ENCODE measurements at places on chromosomes 1 and 21.

- peaks cover 4% of the 10 kb centered on the region for H3K4me1 ChIP-seq
- H3K4me3 ChIP-seq = no peak overlapping the region
- peaks cover 20% of the 10 kb centered on the region for H3K27me3 ChIP-seq
These were observed 25.9 kb upstream of the PLA2G2C start for GRCh38 chr1:20212085-20212684.

- no peaks in the 10 kb centered on the region for H3K36me3 ChIP-seq
- no peak overlapping the region for H3K27ac ChIP-seq
- H3K4me3 ChIP-seq = no peak overlapping the region
These were observed 292.8 kb upstream of the B3GALT2 start for GRCh38 chr1:193479187-193479586.

DNA sequence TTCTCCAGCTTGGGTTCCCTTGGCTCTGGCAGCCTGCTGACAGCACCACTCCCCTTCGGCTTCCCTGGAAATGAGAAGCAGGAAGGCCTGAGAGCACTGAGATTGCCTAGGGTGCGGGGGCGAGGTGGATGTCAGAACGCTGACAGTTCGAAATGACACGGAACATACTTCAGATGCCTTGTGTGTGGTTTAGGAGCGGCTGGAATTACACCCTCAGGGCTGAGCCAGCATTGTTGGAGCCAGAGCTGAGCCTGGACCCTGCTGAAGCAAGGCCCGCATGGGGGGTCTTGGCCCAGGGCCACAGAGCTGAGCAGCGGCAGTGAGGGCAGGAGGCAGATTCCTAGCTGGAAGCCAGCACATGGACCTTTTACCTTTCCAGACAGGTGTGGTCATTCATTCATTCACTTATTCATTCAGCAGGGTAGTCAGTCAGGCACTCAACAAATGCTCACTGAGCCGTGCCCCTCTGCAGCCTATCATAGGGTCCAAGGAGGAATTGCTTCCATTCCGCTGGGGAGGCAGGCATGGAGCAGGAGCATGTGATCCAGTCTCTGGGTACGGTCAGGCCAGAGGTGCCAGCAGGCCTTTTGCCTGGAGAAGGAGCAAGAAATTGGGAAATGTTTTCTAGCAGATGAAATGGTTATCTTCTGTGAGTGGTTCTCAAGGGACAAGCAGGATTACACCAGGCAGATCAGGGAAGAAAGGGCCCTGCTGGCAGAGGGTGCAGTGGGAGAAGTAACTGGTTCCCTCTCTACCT, 6.6 kb upstream of the FOXE3 start:
- peaks cover 27% of the 10 kb centered on the region for H3K27me3 ChIP-seq
- no peak for DNase-seq
- H3K27ac ChIP-seq = no peak overlapping the region
- H3K36me3 ChIP-seq = no peaks in the 10 kb centered on the region
- H3K4me1 ChIP-seq = no peaks in the 10 kb centered on the region

GRCh38 chr1:245752561-245752960, 597.8 kb downstream of the KIF26B start:
- no peaks in the 10 kb centered on the region for H3K27me3 ChIP-seq
- peaks cover 3% of the 10 kb centered on the region for H3K36me3 ChIP-seq
- H3K27ac ChIP-seq = no peak overlapping the region
- H3K4me1 ChIP-seq = no peaks in the 10 kb centered on the region
- DNase-seq = no peak

DNA sequence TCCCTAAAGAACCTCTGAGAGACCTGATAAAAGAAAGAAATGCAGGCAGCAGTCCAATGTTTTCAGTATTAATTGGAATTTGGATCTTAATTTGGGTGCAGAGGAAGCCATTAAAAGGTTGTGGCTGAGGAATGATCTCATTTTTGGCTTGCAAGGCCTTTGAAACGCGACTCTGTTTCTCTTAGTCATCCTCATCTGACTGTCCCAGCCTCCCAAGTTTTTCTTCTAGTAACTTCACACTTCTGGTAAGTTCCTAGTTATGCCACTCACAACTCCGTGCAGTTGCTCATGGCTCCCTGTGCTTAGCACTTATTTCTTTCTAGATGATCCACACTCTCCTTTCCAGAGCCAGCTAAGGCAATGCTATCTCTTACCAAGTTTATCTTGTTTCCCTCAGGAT, 147.4 kb upstream of the USP24 start:
- H3K36me3 ChIP-seq = no peaks in the 10 kb centered on the region
- H3K27me3 ChIP-seq = no peaks in the 10 kb centered on the region
- no peak overlapping the region for H3K4me3 ChIP-seq
- peak overlapping the region; percentile 83 for H3K27ac ChIP-seq
- peaks cover 19% of the 10 kb centered on the region for H3K4me1 ChIP-seq
- DNase-seq = no peak

DNA sequence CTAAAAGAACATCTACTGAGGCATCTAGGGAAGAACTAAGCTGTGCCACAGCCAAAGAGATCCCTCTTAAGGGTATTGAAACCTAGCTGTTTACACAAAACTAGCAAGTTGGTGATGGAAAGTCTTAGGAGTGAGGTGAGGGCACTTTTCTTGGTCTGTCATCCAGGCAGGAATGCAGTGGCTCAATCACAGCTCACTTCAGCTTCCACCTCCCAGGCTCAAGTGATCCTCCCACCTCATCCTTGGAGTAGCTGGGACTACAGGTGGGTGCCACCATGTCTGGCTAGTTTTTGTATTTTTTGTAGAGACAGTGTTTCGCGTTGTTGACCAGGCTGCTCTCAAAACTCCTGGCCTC, 2.4 kb downstream of the PLEKHO1 start:
- peak overlapping the region; percentile 91 for H3K4me3 ChIP-seq
- peaks cover 34% of the 10 kb centered on the region for H3K4me1 ChIP-seq
- no peaks in the 10 kb centered on the region for H3K27me3 ChIP-seq
- no peak for DNase-seq
- peak overlapping the region; percentile 89 for H3K27ac ChIP-seq

DNA sequence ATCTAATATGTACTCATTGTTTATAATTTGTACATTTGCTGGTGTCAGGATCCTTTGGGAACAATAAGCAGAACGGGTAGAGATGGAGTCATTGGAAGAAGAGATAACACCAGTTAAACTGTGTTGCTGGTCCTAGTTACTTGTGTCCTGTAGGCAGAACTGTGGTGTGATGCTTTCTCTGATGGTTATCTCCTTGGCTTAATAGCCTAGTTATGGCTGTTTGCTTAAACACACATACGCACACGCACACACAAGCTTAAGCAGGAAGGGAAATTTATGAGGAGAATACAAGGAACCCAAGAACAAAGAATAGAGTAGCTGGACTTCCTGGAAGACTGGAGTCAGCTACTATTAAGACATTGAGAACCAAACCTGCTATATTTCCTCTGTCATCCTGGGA, 5.7 kb upstream of the PKN2 start:
- H3K4me3 ChIP-seq = no peak overlapping the region
- no peak overlapping the region for H3K27ac ChIP-seq
- DNase-seq = no peak
- no peaks in the 10 kb centered on the region for H3K36me3 ChIP-seq

DNA sequence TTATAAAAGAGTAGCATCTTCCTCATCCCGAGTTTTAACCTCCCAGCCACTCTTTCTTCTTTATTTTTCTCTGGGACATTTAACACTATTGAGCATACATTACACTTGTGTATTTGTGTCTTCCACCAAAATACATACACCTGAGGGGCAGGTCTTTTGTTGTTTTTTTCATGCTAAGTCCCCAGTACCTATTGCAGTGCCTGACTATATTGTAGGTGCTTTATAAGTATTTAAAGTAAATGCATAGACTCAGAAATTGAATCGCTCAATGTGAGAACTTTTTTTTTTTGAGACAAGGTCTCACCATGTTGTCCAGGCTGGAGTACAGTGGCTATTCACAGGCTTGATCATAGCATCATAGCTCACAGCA, 7.8 kb upstream of the SEMA4A start:
- no peak overlapping the region for H3K27ac ChIP-seq
- H3K27me3 ChIP-seq = no peaks in the 10 kb centered on the region
- H3K36me3 ChIP-seq = no peaks in the 10 kb centered on the region
- DNase-seq = no peak
- H3K4me1 ChIP-seq = peaks cover 11% of the 10 kb centered on the region

- H3K36me3 ChIP-seq = no peaks in the 10 kb centered on the region
- H3K27ac ChIP-seq = no peak overlapping the region
- no peaks in the 10 kb centered on the region for H3K27me3 ChIP-seq
- DNase-seq = no peak
- peaks cover 3% of the 10 kb centered on the region for H3K4me1 ChIP-seq
These were observed 54.8 kb downstream of the SIPA1L2 start for GRCh38 chr1:232574889-232575762.

DNA sequence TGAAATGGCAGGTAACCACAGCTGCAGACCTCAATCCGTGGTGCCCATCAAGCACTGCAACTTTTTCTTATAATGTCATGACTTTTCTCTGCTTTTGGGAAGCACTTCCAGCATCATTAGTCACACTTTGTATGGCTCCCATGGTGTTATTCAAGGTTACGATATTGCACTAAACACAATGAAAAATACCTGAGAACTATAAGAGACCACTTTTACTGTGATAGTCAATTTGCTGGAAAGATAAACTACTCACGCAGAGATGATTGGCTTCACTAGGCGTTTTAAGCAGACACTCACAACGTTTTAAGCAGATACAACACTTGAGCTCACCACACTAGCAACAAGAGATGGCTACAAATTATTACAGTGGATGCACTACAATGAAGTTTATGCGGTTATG, 103.2 kb upstream of the CHRM3 start:
- H3K36me3 ChIP-seq = no peaks in the 10 kb centered on the region
- no peaks in the 10 kb centered on the region for H3K4me1 ChIP-seq
- no peak overlapping the region for H3K4me3 ChIP-seq
- no peak overlapping the region for H3K27ac ChIP-seq
- H3K27me3 ChIP-seq = no peaks in the 10 kb centered on the region

- peaks cover 85% of the 10 kb centered on the region for H3K36me3 ChIP-seq
- no peak for DNase-seq
- H3K4me3 ChIP-seq = no peak overlapping the region
- no peaks in the 10 kb centered on the region for H3K4me1 ChIP-seq
- no peak overlapping the region for H3K27ac ChIP-seq
- H3K27me3 ChIP-seq = no peaks in the 10 kb centered on the region
These were observed 92.3 kb downstream of the COQ8A start for GRCh38 chr1:227032396-227032795.

- H3K4me3 ChIP-seq = no peak overlapping the region
- H3K27me3 ChIP-seq = peaks cover 61% of the 10 kb centered on the region
These were observed 215.4 kb upstream of the ZC3H12A start for GRCh38 chr1:37259019-37259418.

DNA sequence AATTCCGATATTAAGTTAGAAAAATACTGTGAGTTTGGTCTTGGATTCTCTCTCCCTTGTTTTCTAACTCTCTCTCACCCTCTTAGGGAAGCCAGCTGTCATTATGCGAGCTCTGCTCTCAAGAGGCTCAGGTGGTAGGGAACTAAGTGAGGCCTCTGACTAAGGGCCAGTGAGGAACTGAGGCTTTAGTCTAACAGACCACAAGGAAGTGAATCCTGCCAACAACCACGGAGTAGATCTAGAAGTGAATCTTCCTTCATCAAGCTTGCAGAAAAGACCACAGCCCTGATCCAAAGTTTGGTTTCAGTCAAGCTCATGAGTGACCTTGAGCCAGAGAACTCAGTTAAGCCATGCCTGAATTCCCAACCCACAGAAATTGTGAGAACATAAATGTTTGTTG, 180.1 kb upstream of the PRMT6 start:
- H3K27me3 ChIP-seq = no peaks in the 10 kb centered on the region
- no peaks in the 10 kb centered on the region for H3K4me1 ChIP-seq
- no peak overlapping the region for H3K4me3 ChIP-seq

DNA sequence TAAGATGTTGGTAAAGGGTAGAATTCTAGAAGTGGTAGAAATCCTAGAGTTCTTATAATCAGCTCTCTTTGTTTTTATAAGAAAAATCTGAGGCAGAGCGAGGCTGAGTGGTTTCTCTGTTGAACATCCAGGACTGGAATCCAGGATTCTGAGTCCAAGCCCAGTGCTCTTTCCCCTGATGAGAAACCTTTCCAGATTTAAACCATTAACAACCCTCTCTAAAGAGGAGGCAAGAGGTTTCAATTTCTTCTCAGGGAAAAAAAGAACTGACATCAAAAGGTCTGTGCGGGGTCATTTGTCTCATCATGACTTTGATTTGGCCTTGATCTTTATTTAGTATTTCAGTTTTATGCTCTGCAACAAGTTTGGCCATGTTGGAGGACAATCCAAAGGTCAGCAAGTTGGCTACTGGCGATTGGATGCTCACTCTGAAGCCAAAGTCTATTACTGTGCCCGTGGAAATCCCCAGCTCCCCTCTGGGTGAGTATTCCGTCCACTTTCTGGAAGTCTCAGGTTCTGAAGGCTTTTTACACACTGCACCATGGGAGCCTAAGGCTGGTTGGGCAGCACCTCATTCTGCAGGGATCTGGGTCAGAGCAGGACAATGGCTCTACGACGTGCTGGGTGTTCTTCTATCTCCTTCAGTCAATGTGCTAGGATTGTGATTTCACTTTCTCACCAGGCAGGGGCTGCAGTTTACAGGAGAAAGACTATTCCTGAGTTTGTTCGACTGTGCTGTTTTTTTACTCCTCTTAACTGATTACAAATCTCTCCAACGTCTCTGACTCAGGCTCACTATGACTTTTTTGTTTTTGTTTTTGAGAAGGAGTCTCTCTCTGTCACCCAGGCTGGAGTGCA, 18.9 kb upstream of the CCT8 start:
- no peak overlapping the region for H3K4me3 ChIP-seq
- no peak for DNase-seq
- peak overlapping the region; percentile 76 for H3K27ac ChIP-seq

DNA sequence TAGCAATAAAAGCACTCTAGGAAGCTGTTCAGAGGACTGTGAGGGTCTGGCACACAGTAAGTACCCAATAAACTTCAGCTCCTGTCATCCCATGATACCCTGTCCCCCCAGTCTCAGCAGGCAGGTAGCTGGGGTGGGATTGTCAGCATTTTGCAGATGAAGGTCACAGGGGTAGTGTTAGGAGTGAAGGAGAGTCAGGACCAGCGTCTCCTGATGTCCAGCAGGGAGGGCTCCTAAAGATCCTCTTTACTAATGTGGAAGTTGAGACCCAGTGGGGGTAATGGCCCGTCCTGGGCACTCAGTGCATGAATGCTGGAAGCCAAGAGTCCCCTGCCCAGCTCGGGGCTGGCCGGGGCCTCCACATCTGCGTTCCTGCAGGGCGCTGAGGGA, 31.3 kb upstream of the EDN2 start:
- no peaks in the 10 kb centered on the region for H3K27me3 ChIP-seq
- DNase-seq = no peak
- peaks cover 25% of the 10 kb centered on the region for H3K4me1 ChIP-seq
- H3K27ac ChIP-seq = no peak overlapping the region
- peak overlapping the region; percentile 70 for H3K4me3 ChIP-seq

All from psoas muscle (tissue), 8 donors.